CD4-positive, alpha-beta T cell treated with Interleukin-12 subunit alpha and Interleukin-12 subunit beta, for 1 hour (primary cell): ENCODE measurements at places on chromosomes 4 and X.

- DNase-seq: peak; percentile 39
Observed at GRCh38 chrX:148049441-148049840, 68.3 kb downstream of the FMR1NB start.

DNA sequence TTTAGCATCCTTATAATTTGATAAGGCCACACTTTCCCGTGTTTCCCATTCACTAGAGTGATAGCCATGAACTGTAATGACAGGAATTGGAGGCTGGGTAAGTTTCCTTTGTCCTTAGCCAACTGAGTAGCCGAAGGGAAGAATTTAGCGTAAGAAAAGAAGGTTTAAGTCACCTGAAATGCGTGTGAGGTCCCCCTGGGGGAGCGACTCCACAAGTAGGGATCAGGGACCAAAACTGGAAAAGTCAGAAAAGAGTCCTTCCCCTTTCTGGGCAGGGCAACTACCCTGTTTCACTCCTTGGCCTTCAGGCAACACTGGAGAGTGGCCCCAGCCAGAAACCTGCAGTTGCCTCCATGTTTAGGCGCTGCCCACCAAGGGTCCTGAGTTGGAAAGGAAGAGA is 81.6 kb upstream of the MED14 start:
- no peak for DNase-seq

GRCh38 chr4:2741626-2742025 is 14.5 kb downstream of the TNIP2 start:
- DNase-seq: no peak

DNA sequence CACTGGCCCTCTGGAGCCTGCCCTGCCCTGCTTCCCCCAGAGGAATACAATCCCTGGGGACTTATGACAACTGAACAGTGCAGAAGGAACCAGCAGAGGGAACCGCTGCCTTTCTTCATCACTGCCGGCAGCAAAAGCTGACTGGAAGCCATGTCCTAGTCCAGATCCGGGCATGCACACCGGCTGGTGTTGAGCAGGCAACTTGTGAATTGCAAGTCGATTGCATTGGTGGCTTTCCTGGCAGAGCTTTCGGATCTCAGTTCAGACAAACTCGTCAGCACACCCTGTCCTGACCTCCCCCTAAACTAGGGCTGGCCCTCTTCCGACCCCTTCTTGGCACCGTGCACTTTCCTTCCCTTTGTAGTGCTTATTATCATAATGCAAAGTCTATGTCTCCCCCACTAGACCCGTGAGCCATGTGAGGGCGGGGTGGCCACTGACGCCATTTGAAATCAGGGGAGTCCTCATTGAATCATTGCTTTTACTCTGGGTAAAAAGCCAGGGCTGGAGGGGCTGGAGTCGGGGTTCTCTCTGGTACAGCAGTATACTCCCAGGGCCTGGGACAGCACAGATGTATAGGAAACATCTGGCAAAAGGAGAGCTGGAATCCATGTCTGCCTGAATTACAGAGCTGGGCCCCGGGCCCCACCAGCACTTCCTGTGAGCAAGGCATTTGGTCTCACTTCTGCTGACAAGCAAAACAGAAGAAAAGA is 1.8 kb downstream of the ARHGAP4 start:
- DNase-seq: peak; percentile 56

- DNase-seq: no peak
Observed at GRCh38 chrX:9738151-9738550, 27.5 kb downstream of the GPR143 start.

DNA sequence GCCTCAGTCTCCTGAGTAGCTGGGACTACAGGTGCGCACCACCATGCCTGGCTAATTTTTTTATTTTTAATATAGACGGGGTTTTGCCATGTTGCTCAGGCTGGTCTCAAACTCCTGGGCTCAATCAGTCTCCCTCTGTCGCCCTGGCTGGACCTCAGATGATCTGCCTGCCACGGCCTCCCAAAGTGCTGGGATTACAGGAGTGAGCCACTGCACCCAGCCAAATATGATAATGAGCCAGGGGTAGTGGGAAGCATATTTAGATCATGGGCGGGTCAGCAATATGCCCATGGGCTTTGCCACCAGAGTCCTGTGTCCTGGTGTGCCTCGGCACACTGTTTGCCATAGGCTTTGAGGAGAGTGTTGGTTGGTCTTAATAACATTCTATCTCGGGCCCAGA is 71.8 kb downstream of the FAM193A start:
- no peak for DNase-seq

GRCh38 chr4:74378573-74378972 is 13.6 kb downstream of the EREG start:
- no peak for DNase-seq

- DNase-seq: no peak
Observed at GRCh38 chr4:57492251-57492878, 382.2 kb upstream of the IGFBP7 start.

GRCh38 chrX:136147315-136147901 is at the start of gene FHL1:
Gene FHL1 (plus strand): TSS chrX:136147533.
- DNase-seq: peak; percentile 71

- DNase-seq: no peak
Observed at GRCh38 chrX:18016941-18017340, 155.8 kb upstream of the RAI2 start.

DNA sequence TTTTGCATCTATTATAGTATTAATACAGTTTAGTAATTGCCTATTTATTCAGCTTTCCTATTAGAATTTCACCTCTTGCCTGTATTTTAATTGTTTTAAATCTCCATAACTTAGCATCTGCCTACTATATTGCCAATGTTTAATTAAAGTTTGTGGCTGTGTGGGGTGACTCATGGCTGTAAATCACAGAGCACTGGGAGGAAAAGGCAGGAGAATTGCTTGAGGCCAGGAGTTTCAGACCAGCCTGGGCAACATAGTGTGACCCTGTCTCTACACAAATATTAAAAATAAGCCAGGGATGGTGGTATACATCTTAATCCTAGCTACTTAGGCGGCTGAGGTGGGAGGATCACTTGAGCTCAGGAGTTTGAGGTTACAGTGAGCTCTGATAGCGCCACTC is 14.5 kb upstream of the CCSER1 start:
- DNase-seq: no peak

GRCh38 chr4:144090744-144091143 is 49.8 kb downstream of the GYPA start:
- no peak for DNase-seq

DNA sequence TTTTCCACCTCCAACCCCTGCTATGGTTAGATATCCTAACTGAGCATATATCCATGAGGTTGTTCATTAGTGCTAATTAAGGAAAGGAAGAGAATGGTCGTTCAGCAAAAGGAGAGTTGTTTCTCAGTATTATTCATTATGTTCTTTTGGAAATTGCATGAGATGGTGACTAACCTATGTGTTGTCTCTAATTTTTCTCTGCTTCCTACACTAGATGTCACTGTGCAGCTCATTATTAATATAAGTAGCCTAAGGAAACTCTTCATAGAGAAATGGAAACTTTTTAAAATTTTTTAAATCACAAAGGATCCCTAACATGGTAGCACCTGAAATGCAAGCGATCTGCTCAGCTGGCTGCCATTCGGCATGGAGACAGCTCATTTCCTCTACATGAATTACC is 67.7 kb upstream of the FAM9A start:
- DNase-seq: no peak

DNA sequence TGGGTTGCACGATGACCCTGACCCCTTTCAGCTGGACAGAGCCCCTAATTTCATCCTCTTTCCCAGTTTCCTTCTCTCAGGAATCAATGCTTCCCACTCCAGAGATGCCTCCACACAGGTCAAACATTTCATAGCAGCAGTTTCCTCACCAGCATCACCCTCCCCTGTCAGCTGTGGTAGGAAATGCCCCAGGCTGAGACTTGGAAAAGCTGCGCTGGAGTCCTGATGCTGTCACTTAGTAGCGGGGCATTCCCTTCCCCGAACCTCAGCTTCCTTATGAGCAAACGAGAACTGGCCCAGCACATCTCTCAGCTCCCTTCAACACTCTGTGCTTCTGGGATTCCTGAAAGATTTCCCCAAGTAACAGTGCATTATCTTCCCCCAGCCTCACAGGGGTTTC is 2.7 kb downstream of the GJB1 start:
- no peak for DNase-seq
